Esophagus muscularis mucosa (tissue), 4 donors: ENCODE measurements at places on chromosomes 3 and 15. TPM values are rescaled to one million over a fixed set of nuclear protein-coding genes. Genes with fewer than 3 reads are reported as not detected.

- no peak overlapping the region for H3K27ac ChIP-seq
- no peaks in the 10 kb centered on the region for H3K36me3 ChIP-seq
- no peaks in the 10 kb centered on the region for H3K4me1 ChIP-seq
- H3K4me3 ChIP-seq: no peak overlapping the region
- DNase-seq: no peak
These were observed 74.7 kb downstream of the PPARG start for GRCh38 chr3:12363397-12364195.

DNA sequence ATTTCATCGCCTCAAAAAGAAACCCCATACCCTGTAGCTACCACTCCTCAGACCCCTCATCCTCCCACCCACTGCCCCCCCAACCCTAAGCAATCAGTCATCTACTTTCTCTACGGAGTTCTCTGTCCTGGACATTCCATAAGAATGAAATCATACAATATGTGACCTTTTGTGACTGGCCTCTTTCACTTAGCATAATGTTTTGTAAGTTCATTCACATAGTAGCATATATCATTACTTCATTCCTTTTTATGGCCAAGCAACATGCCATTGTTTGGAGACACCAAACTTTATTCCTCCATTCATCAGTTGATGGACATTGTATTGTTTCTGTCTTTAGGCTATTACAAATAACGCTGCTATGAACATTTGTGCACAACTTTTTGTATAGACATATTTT is 64.2 kb downstream of the TNIK start:
- H3K27me3 ChIP-seq: no peaks in the 10 kb centered on the region
- no peak overlapping the region for H3K27ac ChIP-seq
- H3K36me3 ChIP-seq: no peaks in the 10 kb centered on the region
- no peak for DNase-seq
- H3K4me1 ChIP-seq: peaks cover 52% of the 10 kb centered on the region
- no peak overlapping the region for H3K4me3 ChIP-seq

DNA sequence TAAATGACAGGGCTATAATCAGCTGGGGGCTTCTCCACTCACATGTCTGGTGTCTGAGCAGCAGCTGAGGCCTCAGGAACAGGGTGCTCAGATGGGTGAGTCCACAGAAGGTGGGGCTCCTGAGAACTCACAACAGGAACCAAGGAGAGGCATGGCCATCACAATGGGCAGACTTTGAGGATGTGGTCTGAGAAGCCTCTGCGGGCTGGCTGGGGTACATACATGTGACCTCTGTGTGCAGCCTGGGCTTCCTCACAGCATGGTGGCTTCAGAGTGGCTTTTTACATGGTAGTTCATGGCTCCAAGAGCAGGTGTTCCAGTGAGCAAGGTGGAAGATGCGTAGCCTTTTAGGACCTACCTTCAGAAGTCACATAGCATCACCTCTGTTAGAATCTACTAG is 58.8 kb downstream of the TRPC1 start:
- H3K4me3 ChIP-seq: no peak overlapping the region
- DNase-seq: no peak
- no peaks in the 10 kb centered on the region for H3K27me3 ChIP-seq
- no peak overlapping the region for H3K27ac ChIP-seq
- no peaks in the 10 kb centered on the region for H3K4me1 ChIP-seq

GRCh38 chr15:52114261-52115055 is 1.9 kb upstream of the BCL2L10 start:
- H3K36me3 ChIP-seq: no peaks in the 10 kb centered on the region
- H3K27me3 ChIP-seq: no peaks in the 10 kb centered on the region
- no peak overlapping the region for H3K4me3 ChIP-seq

DNA sequence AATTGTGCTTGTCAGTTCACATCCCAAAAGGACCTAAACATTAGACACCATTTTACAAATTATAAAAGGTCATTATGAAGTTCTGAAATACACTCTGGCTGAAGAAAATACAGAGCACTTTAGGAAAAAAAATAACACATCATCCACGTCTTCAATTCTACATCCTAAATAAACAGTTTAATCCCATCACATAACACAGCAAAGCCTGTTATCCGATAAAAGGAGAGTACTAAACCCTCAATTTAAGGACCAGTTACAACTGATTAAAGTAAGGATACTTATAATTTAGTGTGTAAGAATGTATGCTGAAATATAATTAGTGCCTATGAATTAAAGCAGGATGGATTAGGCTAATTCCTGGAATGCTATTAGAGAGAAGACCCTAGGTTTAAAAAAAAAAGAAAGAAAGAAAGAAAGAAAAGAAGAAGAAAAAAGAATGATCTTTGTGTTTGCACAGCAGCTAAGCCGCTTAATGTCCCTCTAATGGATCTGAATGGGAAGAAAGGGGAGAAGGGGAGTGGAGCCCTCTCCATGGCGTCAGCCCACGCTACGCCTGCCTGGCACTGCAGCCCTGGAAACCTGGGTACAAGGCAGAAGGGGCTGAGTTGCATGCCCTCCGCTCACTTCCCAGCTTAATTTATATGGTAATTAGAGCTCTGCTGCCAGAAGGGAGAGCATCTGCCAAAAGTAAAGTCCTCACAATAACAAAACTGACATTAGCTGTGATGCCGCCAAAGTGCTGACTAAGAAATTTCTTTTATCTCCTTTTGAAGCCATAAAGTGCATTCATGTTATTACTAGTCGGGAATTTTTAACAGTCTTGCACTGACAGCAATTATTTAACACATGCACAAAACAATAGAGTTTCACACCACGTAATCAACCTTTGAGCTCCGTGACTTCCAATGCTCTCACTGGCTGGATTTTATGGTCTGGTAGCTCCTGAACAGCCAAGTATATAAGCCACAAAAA is 90.0 kb downstream of the FSIP1 start:
- peaks cover 32% of the 10 kb centered on the region for H3K4me1 ChIP-seq
- H3K36me3 ChIP-seq: no peaks in the 10 kb centered on the region
- no peaks in the 10 kb centered on the region for H3K27me3 ChIP-seq
- H3K4me3 ChIP-seq: peak overlapping the region; percentile 44

DNA sequence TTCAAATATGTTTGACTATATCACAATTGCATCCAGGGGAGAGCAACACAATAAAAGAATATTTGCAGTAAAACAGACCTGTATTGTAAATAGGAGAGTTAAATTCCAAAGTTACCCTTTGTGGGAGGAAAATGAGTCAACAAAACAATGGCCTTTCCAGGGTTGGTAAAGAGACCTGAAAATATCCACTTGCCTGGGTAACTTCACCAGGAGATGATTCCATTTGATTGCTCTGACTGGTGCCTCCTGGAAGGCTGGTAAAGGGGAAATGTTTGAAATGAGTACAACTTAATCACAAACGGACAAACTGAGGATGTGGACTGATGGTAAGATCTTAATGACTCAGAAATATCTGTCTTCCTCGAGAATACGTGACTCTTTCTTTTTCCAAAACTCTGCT is 43.6 kb upstream of the SRGAP3 start:
- DNase-seq: no peak
- no peak overlapping the region for H3K4me3 ChIP-seq
- H3K27ac ChIP-seq: no peak overlapping the region
- H3K36me3 ChIP-seq: no peaks in the 10 kb centered on the region
- H3K4me1 ChIP-seq: no peaks in the 10 kb centered on the region

GRCh38 chr15:67080900-67081431 is 15.6 kb downstream of the SMAD3 start:
- peak overlapping the region; percentile 72 for H3K27ac ChIP-seq
- no peaks in the 10 kb centered on the region for H3K27me3 ChIP-seq
- peak overlapping the region; percentile 3 for H3K4me3 ChIP-seq
- no peak for DNase-seq
- peaks cover 95% of the 10 kb centered on the region for H3K4me1 ChIP-seq

- H3K27me3 ChIP-seq: peaks cover 4% of the 10 kb centered on the region
- H3K4me3 ChIP-seq: no peak overlapping the region
- no peak overlapping the region for H3K27ac ChIP-seq
- DNase-seq: no peak
- no peaks in the 10 kb centered on the region for H3K4me1 ChIP-seq
- no peaks in the 10 kb centered on the region for H3K36me3 ChIP-seq
These were observed 8.1 kb upstream of the STRA6 start for GRCh38 chr15:74210729-74211128.

- H3K4me1 ChIP-seq: peaks cover 14% of the 10 kb centered on the region
- no peaks in the 10 kb centered on the region for H3K27me3 ChIP-seq
- H3K4me3 ChIP-seq: no peak overlapping the region
- H3K27ac ChIP-seq: no peak overlapping the region
These were observed 235.0 kb downstream of the ADAMTS17 start for GRCh38 chr15:100106732-100107131.

GRCh38 chr15:69298354-69298696 is 387 bp upstream of the PAQR5 start:
- no peaks in the 10 kb centered on the region for H3K27me3 ChIP-seq
- H3K27ac ChIP-seq: no peak overlapping the region
- H3K36me3 ChIP-seq: no peaks in the 10 kb centered on the region
- peak overlapping the region; percentile 61 for H3K4me3 ChIP-seq
- H3K4me1 ChIP-seq: peaks cover 13% of the 10 kb centered on the region

DNA sequence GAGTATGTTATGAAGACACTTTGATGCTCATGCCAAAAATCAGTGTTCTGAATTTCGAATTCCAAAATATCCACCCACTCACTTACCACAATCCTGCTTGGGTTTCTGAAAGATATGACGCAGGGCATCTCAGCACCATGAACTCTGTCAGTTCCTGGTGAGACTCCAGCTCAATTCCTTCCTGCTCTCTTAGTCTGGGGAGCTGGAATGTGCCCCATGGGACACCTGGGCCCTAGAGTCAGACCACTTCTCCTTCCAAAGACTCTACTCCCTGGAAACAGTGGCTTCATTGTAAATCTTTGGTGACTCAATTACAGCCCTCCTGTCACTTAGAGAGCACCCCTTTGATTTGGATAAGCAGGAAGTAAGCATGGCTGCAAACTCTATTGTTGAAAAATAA is 50.5 kb downstream of the CD86 start:
- H3K4me3 ChIP-seq: no peak overlapping the region
- no peaks in the 10 kb centered on the region for H3K4me1 ChIP-seq
- no peak overlapping the region for H3K27ac ChIP-seq
- H3K36me3 ChIP-seq: no peaks in the 10 kb centered on the region
- H3K27me3 ChIP-seq: no peaks in the 10 kb centered on the region

GRCh38 chr15:69704229-69704628 is 251.6 kb downstream of the RPLP1 start:
- H3K27ac ChIP-seq: no peak overlapping the region
- no peak overlapping the region for H3K4me3 ChIP-seq
- no peaks in the 10 kb centered on the region for H3K27me3 ChIP-seq
- no peaks in the 10 kb centered on the region for H3K36me3 ChIP-seq
- DNase-seq: no peak

- H3K36me3 ChIP-seq: no peaks in the 10 kb centered on the region
- no peak overlapping the region for H3K27ac ChIP-seq
- no peaks in the 10 kb centered on the region for H3K4me1 ChIP-seq
- H3K27me3 ChIP-seq: no peaks in the 10 kb centered on the region
- no peak overlapping the region for H3K4me3 ChIP-seq
These were observed 230.6 kb downstream of the CHL1 start for GRCh38 chr3:427128-427527.

GRCh38 chr3:196489747-196490146 is 13.8 kb downstream of the RNF168 start:
- no peaks in the 10 kb centered on the region for H3K4me1 ChIP-seq
- no peak for DNase-seq
- peaks cover 34% of the 10 kb centered on the region for H3K36me3 ChIP-seq
- H3K27ac ChIP-seq: no peak overlapping the region
- no peak overlapping the region for H3K4me3 ChIP-seq

NEK11 gene
- 12.0 TPM for total RNA-seq

KIF23 gene
- total RNA-seq: 5.9 TPM

ITIH3 gene
- 0.83 TPM for total RNA-seq

KCNH8 gene
- total RNA-seq: 0.33 TPM

CASR gene
- total RNA-seq: not detected

CLRN1 gene
- not detected for total RNA-seq

ZNF770 gene
- 18.5 TPM for total RNA-seq
